A549 treated with AZD2906 at 1 μM for 4 hours (cell line): ENCODE measurements at places on chromosomes 12 and 14. TPM values are rescaled to one million over a fixed set of nuclear protein-coding genes. Genes with fewer than 3 reads are reported as not detected.

UNC79 gene
- total RNA-seq = 0.01 to 0.02 TPM (median 0.02 TPM) in 5 replicates

SIX6 gene
- total RNA-seq = not detected in 5 replicates

CMTM5 gene
- total RNA-seq = not detected in 5 replicates

EMC9 gene
- total RNA-seq = 46.5 to 62.7 TPM (median 58.0 TPM) in 5 replicates

FOXN4 gene
- 0.04 to 0.11 TPM (median 0.07 TPM) in 5 replicates for total RNA-seq

VDR gene
- 2.9 to 3.7 TPM (median 3.5 TPM) in 5 replicates for total RNA-seq

NUAK1 gene
- 5.0 to 5.7 TPM (median 5.2 TPM) in 5 replicates for total RNA-seq

IAPP gene
- not detected in 5 replicates for total RNA-seq

KRT72 gene
- total RNA-seq = 0.05 TPM in 1 of 5 replicates, not detected in the others

NR4A1 gene
- total RNA-seq = 32.2 to 49.7 TPM (median 37.1 TPM) in 5 replicates

OLR1 gene
- 0.71 to 1.4 TPM (median 1.3 TPM) in 5 replicates for total RNA-seq

NDUFA9 gene
- 101 to 121 TPM (median 110 TPM) in 5 replicates for total RNA-seq

DPPA3 gene
- not detected in 5 replicates for total RNA-seq

GTF2A1 gene
- total RNA-seq = 10.9 to 13.7 TPM (median 13.0 TPM) in 5 replicates

TC2N gene
- total RNA-seq = 0.47 to 1.1 TPM (median 0.74 TPM) in 5 replicates

LUM gene
- 0.08 to 0.49 TPM (median 0.30 TPM) in 5 replicates for total RNA-seq

PPP1R1A gene
- total RNA-seq = 0.13 to 0.28 TPM (median 0.19 TPM) in 5 replicates

HOXC5 gene
- total RNA-seq = 0.63 to 1.0 TPM (median 0.91 TPM) in 5 replicates

CPNE6 gene
- 0.05 to 0.12 TPM (median 0.06 TPM) in 4 of 5 replicates, not detected in the other for total RNA-seq

MYBPC1 gene
- total RNA-seq = 0.05 to 0.09 TPM (median 0.07 TPM) in 3 of 5 replicates, not detected in the others

GALNT8 gene
- total RNA-seq = not detected in 5 replicates

C12orf76 gene
- total RNA-seq = 6.6 to 7.6 TPM (median 7.0 TPM) in 5 replicates

WIF1 gene
- total RNA-seq = not detected in 5 replicates

GOLGA5 gene
- 21.9 to 31.6 TPM (median 25.8 TPM) in 5 replicates for total RNA-seq

RNU7-1 gene
- total RNA-seq = not detected in 5 replicates

FBLN5 gene
- total RNA-seq = 5.5 to 7.3 TPM (median 5.9 TPM) in 5 replicates

INHBC gene
- 0.05 to 0.06 TPM (median 0.05 TPM) in 3 of 5 replicates, not detected in the others for total RNA-seq
